Ovary (tissue), 10 donors: ENCODE measurements at places on chromosomes 2 and 18. TPM values are rescaled to one million over a fixed set of nuclear protein-coding genes. Genes with fewer than 3 reads are reported as not detected.
A peak's percentile ranks its signal among the peaks of the same experiment; 100 is the strongest.

DNA sequence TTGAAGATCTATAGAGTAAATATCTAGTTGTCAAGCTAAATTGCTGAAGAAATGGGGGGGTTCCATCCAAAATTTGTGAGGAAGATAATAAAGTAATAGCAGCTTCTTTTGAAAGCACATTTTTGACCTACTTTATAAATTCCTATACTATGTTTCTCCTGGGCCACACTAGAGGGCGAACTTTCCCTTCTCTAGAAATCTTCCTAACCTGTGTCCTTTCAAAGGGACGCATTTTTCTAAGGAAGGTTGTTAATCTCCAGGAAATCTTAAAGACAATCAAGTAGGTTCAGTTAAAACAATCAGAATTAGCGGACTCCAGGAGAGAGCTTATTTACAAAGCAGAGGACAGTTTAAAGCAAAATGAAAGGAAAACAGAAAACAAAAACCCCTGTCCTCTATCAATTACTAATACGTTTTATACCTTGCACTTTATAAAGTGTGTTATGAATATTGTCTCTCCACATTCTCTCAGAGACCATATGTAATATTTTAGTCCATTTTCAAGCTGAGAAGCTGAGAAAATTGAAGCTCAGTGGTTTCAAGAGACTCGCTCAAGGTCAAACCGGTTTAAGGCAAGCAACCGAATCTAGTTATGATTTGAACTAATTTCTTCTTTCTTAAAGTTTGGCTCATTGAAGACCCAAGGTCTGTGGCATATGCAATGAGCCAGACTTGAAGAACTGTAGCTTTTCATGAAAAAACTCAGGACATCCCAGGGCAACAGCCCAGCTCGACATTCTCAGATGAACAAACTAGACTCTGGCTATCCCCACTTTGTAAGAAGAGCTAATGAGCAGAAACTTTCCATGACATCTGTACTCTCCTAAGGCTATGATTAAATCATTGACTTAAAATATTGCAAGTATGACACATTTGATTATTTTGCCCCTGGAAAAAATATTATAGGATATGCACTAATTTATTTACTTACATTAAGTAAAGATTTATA, 273.6 kb downstream of the PAX3 start:
- no peak overlapping the region for H3K4me3 ChIP-seq
- no peaks in the 10 kb centered on the region for H3K36me3 ChIP-seq
- no peak overlapping the region for H3K27ac ChIP-seq
- DNase-seq, result no peak
- no peaks in the 10 kb centered on the region for H3K27me3 ChIP-seq

Gene ALPP
- not detected for polyA plus RNA-seq

GRCh38 chr2:224819075-224819474, 102.9 kb upstream of the CCDC195 start:
- H3K4me1 ChIP-seq, result no peaks in the 10 kb centered on the region
- H3K27me3 ChIP-seq, result no peaks in the 10 kb centered on the region
- H3K27ac ChIP-seq, result no peak overlapping the region
- no peak for DNase-seq
- no peak overlapping the region for H3K4me3 ChIP-seq

DNA sequence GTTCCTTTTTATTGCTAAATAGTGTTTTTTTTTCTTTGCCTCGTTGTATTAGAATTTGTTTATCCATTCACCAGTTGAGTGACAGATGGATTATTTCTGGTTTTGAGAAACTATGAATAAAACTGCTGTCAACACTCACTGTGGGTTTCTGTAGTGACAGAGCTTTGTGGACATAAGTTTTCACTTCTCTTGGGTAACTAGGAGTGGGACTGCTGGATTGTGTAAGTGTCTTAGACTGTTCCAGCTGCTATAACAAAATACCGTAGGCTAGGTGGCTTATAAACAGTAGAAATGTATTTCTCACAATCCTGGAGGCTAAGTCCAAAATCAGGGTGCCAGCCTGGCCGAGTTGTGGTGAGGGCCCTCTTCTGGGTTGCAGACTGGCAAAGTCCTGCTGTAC, 71.9 kb downstream of the TNFRSF11A start:
- no peak for DNase-seq
- no peak overlapping the region for H3K4me3 ChIP-seq
- no peaks in the 10 kb centered on the region for H3K36me3 ChIP-seq
- no peaks in the 10 kb centered on the region for H3K4me1 ChIP-seq

GRCh38 chr2:173874003-173874893, 90.9 kb downstream of the SP3 start:
- H3K27me3 ChIP-seq, result no peaks in the 10 kb centered on the region
- H3K27ac ChIP-seq, result no peak overlapping the region
- H3K4me3 ChIP-seq, result no peak overlapping the region

Gene SP9
- polyA plus RNA-seq, result not detected

DNA sequence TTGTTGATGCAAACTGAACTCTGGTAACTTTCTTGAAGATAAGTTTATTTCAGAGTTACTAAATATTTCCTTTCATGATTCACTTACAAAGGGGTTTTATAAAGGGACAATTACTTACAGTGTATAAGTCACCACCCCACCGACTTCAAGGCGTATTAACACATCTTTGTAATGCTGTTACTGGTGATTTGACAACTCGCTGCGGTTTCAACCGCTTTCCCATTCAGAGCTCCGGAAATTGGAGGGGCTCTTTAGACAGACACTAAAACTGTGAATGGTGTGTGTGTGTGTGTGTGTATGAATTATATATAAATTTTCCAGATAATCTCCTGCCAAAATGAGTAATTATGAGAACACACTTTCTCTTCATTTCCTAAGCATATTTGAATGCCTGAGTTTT, 4.9 kb downstream of the TM4SF20 start:
- no peaks in the 10 kb centered on the region for H3K4me1 ChIP-seq
- no peaks in the 10 kb centered on the region for H3K27me3 ChIP-seq
- H3K27ac ChIP-seq, result no peak overlapping the region
- no peak for DNase-seq
- H3K36me3 ChIP-seq, result no peaks in the 10 kb centered on the region

Gene LGALSL
- polyA plus RNA-seq, result 17.0 TPM

DNA sequence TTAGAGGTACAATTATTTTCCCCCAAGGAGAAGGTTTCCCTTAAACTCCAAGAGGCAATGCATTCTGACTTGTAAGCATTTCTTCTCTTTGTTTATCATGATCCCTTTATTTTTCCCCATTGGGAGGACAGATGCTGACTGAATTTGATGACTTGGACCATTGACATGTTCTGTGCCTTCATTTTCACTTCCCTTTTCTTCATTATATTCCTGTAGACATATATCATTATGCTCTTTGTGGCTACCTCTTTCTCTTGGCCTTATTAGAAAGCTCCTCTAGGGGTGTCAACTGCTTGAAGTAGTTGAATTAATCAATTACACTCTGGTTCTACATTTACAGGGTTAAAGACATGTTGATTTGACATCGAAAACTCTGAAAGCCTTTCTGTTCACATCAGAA, 330.0 kb upstream of the DCC start:
- H3K36me3 ChIP-seq, result no peaks in the 10 kb centered on the region
- no peak for DNase-seq
- H3K27ac ChIP-seq, result no peak overlapping the region
- H3K4me1 ChIP-seq, result no peaks in the 10 kb centered on the region

DNA sequence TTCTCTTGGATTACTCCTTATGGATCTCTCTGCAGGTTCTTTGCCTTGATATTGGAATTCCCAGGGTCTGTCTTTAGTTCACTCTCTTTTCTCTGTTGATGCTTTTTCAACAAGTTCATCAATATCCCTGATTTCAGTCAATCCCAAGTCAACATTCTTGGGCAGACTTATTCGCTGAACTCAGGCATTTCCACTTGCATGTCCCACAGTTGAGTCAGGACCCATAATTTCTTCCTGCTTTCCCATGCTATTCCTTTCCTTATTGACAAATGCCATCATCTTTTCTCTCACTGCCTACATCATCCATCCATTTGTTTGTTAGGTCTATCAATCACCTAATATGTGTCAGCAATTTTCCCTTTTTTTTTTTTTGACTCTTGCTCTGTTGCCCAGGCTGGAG, 11.6 kb downstream of the GPD2 start:
- no peak overlapping the region for H3K27ac ChIP-seq
- H3K4me3 ChIP-seq, result no peak overlapping the region
- no peaks in the 10 kb centered on the region for H3K27me3 ChIP-seq
- H3K4me1 ChIP-seq, result peaks cover 3% of the 10 kb centered on the region
- DNase-seq, result no peak
- H3K36me3 ChIP-seq, result no peaks in the 10 kb centered on the region

DNA sequence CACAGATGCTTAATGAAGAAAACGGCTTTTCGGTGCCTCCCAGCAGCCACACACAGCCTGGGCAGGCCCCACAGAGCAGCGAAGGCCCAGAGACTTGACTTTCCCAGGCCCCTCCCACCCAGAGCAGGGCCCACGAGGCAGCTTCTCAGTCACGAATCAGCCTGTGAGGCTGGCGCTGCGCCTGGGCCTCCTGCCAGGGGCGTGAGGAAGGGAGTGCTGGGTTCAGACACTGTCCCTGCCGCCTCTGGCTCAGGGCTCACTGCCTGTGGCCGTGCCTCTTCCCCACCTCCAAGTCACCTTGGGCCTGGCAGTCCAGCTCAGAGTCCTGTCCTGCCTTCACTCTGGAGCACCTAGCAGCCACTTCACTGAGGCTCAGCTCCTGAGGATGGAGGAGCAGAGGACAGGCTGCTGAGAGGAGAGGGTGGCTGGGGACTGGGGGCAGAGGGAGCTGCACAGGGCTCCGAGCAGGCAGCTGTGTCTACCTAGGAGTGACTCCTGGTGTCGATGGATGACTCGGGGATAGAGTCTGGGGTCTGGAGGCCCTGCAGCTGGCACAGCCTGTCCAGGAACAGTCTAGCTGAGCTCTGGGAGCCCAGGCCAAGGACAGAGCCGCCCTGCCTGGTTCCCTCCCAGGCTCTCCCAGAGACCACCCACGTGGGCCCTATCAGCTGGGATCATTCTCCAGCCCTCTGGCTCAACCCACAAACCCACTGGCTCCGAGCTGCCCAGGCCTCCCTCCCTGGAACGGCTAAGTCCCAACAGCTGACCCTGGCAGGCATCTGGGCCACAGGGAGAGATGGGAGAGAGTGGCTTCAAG, 36.4 kb upstream of the FOSL2 start:
- H3K27ac ChIP-seq, result peak overlapping the region; percentile 80
- no peak overlapping the region for H3K4me3 ChIP-seq
- H3K36me3 ChIP-seq, result no peaks in the 10 kb centered on the region
